ENCODE measurements at places on chromosomes 2 and 18.

DNA sequence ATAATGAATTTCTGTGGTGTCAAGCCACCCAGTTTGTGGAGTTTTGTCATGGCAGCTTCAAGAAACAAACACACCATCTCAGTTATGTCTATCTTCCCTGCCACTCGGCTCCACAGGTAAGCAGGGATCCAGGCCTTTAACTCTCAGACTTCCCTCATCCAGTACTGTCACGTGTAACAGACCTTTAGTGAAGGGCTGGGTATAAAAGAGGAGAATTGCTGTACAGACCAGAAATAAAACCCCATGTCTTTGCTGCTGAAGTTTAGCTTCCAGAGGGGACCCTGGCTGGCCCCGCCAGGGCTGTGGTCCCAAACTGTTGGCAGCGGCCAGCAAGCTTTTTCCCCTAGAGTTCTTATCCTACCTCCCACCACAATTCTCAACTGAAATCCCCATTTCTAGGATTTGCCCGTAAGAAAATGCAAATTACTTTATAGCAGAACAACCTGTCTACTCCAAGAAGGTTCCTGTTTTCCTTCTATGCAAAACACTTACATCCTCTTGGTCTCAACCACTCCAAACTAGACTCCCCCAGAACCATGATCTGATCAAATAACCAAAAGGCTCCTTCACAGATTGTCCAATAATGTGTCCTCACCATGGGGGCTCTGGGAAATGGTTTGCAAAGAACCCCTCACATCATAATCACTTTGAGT lies 438.0 kb upstream of the ID2 start:
- no peak for DNase-seq

- DNase-seq, result no peak
Measured at GRCh38 chr2:69177063-69177771, 164.2 kb downstream of the ANTXR1 start.

DNA sequence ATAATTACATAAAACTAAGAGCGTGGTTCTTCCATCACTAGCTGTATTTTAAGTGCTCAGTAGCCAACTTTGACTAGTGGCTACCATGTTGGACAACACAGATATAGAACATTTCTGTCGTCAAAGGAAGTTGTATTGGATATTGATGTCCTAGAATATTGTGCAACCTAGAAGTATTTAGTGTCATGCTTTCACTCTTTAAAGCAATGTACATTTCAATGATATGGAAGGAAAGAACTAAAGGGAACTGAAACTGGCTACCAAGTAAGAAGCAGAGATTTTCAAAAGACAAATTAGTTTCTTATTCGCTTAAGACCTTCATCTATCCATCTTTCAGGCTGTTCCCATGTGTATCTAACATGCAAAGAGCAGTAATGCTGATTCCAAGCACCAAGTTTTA lies 85.4 kb upstream of the EML6 start:
- DNase-seq, result no peak

DNA sequence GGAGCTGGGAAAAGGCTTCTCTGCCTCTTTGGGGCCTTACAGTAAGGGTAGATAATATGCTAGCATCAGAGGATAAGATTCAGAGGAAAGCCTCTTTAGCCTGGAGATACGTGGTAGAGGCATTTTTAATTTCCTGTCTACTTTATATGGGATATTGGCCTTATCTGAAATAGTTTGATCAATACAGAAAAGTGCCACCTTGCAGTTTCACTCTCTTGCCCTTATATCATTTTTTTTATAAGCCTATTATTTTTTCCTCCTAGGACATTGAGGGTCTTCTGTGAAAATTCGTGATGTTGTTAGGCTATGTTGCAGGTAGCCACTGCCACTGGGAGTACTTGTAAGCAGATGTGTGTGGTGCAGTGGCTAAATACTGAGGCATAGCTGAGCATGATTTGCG lies 40.1 kb upstream of the TOGARAM2 start:
- DNase-seq, result no peak

GRCh38 chr2:175312137-175312536 lies 130.6 kb upstream of the ATP5MC3 start:
- no peak for DNase-seq

GRCh38 chr2:102268510-102269199 lies 42.7 kb upstream of the IL1RL1 start:
- DNase-seq, result no peak

DNA sequence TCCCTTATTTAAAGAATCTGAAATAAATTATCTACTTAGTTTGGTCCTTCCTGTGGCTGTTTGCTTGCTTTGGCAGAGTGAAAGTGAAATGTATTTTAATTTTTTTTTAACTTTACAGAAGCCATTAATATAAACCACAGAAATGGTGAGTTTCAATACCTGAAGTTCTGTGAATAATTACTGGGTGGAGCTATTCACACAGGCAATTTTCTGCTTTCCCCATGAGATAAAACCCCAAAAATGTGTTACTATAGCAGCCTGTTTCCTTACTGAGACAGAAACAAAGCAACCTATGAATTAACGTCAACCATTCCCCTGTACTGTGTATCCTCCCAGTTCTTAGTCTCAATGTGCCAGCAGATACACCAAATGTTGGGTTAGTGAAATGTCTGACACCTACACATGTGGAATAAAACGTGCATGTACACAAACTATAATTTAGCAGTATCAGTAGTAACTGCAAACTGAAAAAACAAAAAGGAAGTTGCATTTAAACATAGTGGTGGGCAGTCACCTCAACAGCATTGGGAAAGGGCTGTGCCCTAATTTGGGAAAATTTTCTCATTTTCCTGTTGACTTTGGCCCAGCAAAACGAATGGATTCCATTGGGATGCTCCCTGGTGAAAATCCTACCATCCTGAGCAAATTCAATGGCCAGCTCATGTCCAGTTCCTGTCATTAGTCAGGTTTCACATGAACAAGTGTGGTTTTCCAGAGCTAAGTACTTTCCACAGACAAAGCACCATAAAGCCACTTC lies 73.1 kb upstream of the RMDN2 start:
- DNase-seq, result no peak

GRCh38 chr2:181384923-181385322 lies 72.3 kb upstream of the ITGA4 start:
- no peak for DNase-seq

DNA sequence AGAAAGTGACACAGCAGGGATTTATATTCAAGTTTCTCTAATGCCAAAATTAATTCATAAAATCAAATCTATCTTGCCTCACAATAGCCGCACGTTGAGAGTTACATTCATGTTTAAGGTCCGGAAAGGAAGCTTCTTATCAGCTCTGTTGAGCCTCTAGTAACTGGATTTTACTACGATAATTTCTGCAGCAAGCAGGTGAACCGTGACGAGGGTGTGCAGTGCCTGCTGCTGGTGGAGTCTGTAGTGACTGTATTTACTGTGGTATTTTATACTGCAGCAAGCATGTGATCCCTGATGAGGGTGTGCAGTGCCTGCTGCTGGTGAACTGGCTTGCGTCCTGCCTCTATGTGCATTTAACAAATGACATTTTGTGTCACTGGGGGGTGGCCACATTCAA lies 120.0 kb downstream of the SNTG2 start:
- DNase-seq, result no peak

GRCh38 chr2:35463805-35464596 lies 891.6 kb upstream of the CRIM1 start:
- DNase-seq, result no peak

DNA sequence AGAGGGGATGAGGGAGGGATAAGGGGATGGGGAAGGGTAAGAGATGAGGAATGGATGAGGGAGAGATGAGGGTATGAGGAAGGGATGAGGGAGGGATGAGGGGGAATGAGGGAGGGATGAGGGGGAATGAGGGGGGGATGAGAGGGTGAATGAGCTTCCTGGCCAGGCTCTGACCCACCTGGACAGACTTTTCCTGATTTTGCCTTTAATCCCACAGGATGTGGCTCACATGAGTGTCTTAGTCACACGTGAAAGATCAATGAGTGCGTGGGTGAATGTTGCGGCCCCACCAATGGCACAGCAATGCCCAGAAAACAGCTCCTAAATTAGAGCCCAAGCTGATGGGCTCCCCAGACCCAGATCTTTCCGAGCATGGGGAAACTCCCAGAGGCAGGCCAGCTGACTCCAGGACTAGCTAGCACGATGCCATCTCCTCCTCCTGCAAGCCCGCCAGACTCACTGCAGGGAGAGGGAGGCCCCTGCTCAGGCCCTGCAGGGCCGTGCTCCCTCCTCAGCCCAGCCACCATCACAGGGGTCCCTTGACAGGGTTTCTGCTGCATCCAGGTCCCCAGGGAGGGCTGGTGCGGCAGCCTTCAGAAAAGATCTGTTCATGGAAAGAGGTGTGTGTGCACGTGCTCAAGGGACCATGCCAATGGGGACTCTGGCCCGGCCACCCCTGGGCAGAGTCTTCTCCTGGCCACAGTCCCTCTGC lies 41.4 kb downstream of the AQP12A start:
- no peak for DNase-seq

DNA sequence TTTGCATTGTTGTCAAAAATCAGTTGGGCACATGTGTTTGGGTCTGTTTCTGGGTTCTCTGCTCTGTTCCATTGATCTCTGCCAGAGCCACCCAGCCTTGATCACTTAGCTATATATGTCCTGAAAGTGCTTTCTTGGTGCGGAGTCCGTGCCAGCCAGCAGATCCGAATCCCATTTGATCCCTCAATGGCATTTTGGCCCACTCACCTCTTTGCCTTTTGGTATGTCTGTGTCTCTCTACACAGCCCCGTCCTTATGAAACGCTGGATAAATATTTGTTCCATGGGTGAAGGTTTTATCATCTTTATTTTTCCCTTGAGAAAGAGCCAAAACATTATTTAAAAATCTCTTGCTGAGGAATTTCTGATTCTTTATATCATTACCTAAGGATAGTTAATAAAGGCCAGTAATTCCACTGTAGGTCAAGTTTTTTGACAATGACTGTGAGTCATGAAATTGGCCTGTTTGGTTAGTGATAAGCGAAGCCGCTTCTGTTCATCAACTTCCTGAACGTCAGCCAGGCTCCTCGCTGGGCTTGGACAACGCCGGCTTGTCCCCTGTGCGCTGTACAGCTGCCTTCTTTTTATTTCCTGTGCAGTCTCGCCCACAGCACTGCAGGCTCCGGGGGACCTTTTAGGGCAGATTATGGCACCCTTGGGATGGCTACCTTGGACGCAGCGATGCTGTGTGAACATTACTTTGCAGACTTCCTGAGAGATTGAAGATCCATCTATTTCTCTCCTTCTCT lies 24.9 kb downstream of the MTCL1 start:
- DNase-seq, result no peak

GRCh38 chr18:73283032-73283431 lies 415.2 kb upstream of the NETO1 start:
- DNase-seq, result no peak

DNA sequence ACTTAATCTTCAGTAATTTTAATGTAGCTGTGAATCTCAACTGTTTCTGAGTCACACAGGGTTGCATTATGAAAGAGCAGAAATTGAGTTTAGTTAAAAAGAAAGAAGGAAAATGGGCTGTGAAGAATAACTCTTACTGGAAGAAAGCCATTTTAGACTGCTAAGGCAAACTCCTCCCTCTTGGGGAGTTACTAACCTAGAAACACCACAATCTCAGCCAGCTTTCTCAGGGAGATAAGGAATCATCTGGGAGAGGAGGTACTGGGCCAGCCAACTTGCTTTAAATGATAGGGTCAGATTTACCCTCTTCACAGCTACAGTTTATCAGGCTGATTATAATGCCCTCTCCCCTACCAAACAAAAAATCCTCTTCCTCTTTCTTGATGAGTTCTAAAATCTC lies 119.5 kb downstream of the CCDC148 start:
- no peak for DNase-seq

DNA sequence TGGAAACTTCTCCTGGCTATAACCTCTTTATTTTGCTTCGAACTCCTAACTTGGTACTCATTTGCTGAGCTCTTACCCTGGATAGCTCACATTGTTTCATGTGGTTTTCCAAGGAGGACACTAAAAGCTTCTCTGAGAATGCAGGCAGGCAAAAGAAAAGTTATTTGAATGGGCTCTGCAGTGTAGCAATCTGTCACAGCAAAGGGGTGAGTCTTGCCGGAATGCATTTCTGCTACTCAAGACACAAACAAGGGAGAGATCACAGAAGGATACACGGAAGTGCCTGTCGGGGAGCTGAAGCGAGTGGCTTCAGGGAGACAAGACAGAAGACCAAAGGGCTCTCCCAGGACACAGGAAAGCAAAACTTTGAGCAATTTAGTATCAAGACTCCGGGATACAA lies 265.4 kb downstream of the SS18 start:
- no peak for DNase-seq

GRCh38 chr2:16653083-16653375 lies 12.6 kb downstream of the CYRIA start:
- no peak for DNase-seq

GRCh38 chr18:24930478-24930877 lies 421.5 kb downstream of the ZNF521 start:
- DNase-seq, result no peak

- DNase-seq, result no peak
Measured at GRCh38 chr2:240250150-240250984, 109.9 kb upstream of the OTOS start.

DNA sequence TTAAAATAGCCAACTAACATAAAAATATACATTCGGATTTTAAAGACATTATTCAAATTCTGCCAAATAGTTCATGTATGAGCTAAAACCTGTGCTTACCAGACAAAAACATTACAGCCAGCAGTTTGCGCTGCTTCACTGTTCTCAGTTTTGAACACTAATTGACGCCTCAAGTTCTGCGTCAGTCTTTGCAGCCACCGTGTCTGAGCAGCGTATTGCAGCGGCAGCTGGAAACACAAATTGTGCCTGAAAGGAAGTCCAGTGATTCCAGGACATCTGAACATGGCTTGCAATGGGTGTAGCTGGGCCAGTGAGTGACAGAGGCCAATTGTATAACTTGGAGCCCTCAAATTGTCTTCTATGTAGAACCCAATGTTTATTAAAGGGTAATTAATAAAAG lies 267.6 kb downstream of the TFCP2L1 start:
- no peak for DNase-seq

DNA sequence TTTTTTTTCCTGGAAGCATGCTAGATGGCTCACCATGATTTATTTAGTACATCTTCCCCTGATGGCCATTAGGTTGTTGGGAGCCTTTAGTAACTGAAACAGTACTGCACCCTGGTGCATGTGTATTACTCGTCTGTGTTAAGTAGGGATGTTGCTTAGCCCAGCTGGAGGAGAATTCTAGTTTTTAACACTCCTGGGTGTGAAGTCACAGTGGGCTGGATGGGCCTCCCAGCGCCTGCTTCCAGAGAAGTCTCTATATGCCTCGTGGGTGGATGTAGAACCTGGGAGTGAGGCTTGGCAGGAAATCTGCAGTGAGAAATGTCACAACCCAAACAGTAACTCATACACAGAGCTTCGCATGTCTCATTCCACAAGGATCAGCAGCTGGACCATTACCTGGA lies 28.9 kb upstream of the NT5DC4 start:
- no peak for DNase-seq

DNA sequence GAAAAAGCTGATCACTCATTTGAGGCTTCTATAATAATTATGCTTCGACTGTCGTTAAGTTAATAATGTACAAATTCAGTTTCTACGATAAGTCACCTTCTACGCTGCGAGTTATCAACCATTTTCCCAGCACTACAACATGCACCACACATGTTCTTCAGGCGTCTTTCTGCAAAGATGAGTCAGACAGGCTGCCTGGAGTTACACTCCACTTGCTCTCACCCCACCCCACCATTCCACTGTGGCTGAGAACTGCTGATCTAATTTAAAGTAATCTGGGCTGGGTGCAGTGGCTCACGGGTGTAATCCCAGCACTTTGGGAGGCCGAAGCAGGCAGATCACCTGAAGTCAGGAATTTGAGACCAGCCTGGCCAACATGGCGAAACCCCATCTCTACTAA lies 218.6 kb downstream of the DYM start:
- DNase-seq, result no peak
